ENCODE measurements at places on chromosomes 2 and 18.

GRCh38 chr18:10715791-10716190 is 190.0 kb downstream of the NAPG start:
- DNase-seq = no peak

DNA sequence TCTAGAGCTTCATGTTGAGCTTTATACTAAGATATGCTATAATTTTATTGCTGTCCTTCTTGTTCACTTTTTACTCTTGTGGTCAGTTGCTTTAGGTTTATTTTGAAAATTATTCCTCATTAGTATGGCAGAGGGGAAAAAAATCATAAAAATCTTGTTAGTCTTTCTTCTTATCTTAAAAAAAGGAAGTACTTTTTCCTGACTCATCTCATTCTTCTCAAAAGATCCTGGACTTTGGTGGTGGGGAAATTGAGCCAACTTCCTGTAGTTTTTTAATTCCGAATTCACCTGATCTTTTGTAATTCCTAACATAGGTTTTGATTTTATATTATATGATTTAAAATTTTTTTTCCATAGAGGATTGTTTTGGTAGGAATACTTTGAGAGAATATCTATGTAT is 3.8 kb downstream of the SLC4A1AP start:
- DNase-seq = no peak

- DNase-seq = no peak
These were observed 13.4 kb upstream of the WIPF1 start for GRCh38 chr2:174611006-174611405.

DNA sequence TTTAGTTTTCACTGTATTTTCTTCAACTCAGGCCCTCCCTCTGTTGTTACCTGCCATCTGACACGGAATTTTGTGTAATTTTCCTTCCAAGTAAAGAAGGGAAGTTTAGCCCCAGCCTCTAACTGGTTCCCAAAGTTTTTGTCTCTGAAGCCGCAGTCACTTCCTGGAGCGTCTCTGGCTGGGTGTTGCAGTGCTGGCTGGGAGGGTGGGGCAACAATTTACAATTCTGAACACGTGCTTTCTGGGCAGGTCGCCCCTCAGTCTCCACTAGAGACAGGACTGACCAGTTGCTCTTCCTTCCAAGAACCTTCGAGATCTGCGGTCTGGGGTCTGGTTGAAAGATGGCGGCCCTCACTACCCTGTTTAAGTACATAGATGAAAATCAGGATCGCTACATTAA is 3.5 kb downstream of the CNDP2 start:
- DNase-seq = peak; percentile 59

DNA sequence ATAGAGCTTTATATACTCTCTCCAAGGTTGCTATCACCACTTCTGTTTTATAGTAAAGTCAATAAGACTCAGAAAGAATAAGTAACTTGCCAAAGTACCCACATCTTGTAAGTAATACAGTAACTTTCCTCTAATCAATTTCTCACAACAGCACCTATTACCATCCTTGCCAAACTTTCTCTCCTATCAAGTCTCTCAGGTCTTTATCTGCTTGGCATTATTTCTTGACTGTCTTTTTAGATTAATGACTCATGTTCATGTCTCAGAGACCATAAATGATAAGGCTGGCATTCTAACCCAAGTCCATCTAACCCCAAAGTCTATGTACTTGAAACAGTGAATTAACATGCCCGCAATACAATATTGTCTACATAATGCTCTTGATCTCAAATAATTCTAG is 618.0 kb upstream of the ZEB2 start:
- no peak for DNase-seq

GRCh38 chr18:36744261-36744876 is 84.4 kb downstream of the TPGS2 start:
- DNase-seq = no peak

DNA sequence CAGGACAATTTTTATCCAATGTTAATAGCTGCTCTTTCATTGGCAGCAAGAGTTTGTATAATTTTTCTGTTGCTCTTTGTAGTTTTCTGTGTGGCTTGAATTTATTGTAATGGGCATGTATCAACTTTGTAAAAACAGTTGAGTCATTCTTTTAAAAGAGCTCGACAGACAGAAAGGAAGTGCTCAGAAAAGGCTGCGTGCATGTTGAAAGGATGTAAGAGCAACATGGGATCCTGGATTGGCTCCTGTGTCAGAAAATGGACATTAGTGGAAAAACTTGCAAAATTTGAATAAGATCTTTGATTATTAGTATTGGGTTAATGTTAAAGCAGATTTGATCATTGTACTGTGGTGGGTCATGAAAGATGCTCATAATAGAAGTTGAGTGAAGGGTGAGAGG is 93.3 kb upstream of the CDC42EP3 start:
- DNase-seq = no peak

- DNase-seq = no peak
These were observed 199.5 kb upstream of the SALL3 start for GRCh38 chr18:78779996-78780718.

DNA sequence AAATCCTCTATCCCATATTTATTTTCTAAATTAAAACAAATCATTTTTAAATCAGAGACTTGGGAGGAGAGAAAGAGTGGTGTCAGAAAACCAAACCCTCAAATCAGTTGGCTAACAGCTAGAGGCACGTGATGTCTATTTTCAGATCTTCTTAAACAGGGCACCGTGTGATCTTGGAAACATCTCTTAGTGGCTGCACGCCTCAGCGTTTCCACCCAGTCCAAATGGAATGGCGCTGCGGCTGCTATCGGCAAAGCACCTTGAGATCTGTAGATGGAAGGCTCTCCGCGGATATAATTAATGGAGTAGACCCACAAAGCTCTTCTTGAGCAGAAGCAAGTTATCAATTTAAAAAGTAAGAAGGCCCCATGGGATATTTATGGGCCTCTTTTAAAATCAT is 50.0 kb downstream of the NRP2 start:
- no peak for DNase-seq

Data from GM12891 (cell line).